ENCODE measurements at places on chromosomes 12 and 14.

DNA sequence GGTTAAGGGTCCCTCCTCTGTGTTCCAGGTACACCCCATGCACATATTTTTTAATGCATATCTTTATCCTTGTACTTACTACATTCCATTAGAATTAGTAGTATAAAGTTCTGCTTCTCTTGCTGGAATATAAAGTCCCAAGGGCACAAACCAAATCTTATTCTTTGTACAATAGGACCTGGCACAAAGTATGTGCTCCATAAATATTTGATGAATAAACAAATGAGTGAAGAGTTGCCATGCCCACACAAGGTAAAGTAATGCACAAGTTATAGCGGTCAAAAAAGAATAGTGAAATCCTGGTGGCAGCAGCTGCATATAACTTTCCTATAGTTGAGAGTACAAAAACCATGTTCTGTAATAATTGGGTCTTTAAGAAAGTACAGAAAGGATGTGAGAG, 82.1 kb upstream of the BMP4 start:
- DNase-seq, result no peak

GRCh38 chr12:77247542-77247941, 182.2 kb upstream of the E2F7 start:
- no peak for DNase-seq

DNA sequence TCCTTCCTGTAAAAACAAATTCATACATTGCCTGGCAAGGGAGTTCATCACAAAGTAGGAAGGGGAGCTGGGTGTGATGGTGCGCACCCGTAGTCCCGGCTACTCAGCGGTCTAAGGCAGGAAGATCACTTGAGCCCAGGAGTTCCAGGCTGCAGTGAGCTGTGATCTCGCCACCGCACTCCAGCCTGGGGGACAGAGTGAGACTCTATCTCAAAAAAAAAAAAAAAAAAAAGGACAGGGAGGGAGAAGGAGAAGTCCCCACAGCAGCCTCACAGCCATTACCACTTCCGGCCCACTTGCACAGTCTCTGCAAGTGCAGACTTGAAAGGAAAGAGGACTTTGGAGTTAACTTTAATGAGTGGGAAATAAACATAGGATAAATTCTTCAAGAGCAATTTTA, 121.0 kb downstream of the FBXL14 start:
- DNase-seq, result no peak

- no peak for DNase-seq
Measured at GRCh38 chr14:105865266-105865903, 339.0 kb downstream of the TMEM121 start.

DNA sequence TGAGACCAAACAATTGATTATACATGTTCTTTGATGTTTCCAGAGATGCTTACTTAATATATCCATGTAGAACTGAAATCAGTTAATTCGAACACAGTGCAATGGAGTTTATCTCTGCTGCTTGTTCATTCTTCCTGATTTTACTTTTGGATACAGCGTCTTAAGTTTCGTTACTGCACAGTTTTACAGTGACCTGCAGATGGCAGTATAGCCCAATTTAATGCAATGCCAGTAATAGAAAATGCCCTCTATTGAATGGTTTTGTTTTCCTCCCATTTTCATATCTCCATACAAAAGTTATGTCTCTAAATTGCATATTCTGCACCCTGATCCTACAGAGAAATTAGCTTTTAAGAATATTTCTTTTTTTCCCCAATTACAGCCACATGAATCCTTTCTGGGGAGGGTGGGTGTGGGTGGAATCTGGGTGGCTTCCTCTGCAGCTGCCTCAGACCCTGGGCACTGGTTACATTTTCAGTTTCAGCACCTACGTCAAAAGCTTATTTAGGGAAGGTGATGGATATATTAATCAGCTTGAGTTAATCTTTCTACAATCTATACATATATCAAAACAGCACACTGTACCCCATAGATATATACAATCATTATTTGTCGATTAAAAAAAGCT, 101.1 kb upstream of the DCD start:
- DNase-seq, result peak; percentile 38

GRCh38 chr12:19689226-19689625, 249.9 kb downstream of the AEBP2 start:
- no peak for DNase-seq

GRCh38 chr12:20599757-20600156, 95.4 kb upstream of the SLCO1C1 start:
- no peak for DNase-seq

DNA sequence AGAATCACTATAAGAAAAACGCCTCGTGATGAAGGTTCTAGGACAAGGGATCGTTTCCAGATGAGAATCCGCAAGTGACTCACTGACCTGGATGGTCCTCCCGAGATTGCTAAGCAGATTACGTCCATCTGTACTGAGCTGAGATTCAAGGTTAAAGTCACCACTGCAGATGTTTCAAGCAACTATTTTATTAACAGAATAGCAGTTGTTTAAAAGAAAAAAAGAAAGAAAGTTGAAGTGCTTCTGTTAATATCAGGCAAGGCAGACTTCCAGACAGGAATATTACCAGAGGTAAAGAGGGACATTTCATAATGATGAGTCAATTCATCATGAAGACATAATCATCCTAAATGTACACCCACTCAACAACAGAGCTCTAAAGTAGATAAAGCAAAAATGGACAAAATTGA, 17.9 kb downstream of the PXN start:
- no peak for DNase-seq

- DNase-seq, result no peak
Measured at GRCh38 chr12:111766608-111767361, at the start of gene ALDH2. TSS of gene ALDH2 (plus strand) at chr12:111766933. CDS start at chr12:111766983, 50 bp downstream.

GRCh38 chr12:104935886-104936285, 22.2 kb downstream of the SLC41A2 start:
- DNase-seq, result no peak

- no peak for DNase-seq
Measured at GRCh38 chr14:103594265-103594664, 31.5 kb downstream of the COA8 start.

DNA sequence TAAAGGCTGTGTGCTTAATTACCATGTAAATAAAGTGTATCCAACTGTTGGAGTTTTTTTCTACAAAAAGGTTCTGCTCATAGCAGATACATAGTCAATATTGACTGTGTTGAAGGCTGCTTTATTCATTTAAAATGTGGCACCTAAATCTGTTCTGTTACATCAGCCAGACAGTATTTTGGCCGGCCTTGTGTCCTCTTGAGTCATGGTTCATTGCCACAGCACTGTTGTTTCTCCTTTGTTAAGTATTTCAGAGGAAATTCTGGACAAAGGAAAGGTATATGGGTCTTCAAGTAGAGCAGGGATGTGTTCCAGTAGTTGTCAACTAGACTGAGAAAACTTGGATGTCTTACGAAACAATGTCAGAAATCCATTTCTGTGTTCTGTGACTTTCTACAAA, 95.5 kb downstream of the SLC38A6 start:
- no peak for DNase-seq

GRCh38 chr12:122862110-122862634, 26.9 kb downstream of the HIP1R start:
- no peak for DNase-seq

DNA sequence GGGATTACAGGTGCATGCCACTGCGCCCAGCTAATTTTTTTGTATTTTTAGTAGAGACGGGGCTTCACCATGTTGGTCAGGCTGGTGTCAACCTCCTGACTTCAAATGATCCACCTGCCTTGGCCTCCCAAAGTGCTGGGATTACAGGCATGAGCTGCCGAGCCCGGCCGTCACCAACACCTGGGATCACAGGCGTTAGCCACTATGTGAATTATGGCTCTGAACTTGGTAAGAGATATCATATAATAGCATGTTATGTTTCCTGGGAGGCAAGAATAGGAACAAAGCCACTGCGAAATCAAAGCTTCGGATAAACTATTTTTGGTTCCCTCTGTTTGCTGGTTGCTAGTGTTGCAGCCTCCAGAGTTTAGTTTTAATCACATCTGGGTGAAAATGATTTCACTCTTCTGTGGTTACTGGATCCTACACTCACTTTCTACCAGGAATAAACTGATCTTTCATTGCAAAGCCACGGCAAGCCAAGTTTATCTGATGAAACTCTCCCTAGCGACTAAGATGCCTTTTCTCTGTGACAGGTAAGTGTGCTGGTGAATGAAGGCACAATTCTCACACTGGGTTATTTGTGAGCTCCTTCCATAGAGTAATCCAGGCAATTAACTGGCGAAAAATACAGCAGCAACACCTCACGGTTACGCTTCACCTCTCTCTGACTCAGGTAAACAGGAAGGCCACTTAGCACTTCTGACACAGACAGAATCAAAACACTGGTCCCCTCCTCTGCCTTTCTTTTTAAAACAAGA, 16.7 kb downstream of the SNRNP35 start:
- DNase-seq, result no peak

GRCh38 chr14:90088176-90088575, 26.4 kb downstream of the KCNK13 start:
- no peak for DNase-seq

GRCh38 chr14:80350707-80351106, 139.4 kb upstream of the DIO2 start:
- DNase-seq, result no peak

GRCh38 chr12:110200124-110200417, 75.9 kb downstream of the IFT81 start:
- no peak for DNase-seq

DNA sequence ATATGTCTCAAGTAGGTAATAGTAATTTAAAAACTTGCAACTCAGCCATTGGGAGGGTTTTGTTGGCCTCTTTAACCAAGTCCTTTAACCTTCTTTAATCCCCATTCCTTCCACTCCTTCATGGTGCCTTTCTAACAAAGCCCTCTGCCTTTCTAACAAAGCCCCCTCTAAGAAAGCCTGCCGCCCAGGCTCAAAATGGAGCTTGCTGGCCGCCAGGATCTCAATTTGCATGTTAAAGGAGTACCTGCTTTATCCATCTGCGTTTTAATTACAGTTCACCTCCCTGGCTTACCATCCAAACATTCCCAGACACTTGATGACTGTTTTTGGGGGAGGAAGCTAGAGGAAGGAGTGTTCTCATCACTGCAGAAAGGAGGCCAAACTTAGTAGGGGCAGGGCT, 183.4 kb downstream of the PTPN11 start:
- no peak for DNase-seq

DNA sequence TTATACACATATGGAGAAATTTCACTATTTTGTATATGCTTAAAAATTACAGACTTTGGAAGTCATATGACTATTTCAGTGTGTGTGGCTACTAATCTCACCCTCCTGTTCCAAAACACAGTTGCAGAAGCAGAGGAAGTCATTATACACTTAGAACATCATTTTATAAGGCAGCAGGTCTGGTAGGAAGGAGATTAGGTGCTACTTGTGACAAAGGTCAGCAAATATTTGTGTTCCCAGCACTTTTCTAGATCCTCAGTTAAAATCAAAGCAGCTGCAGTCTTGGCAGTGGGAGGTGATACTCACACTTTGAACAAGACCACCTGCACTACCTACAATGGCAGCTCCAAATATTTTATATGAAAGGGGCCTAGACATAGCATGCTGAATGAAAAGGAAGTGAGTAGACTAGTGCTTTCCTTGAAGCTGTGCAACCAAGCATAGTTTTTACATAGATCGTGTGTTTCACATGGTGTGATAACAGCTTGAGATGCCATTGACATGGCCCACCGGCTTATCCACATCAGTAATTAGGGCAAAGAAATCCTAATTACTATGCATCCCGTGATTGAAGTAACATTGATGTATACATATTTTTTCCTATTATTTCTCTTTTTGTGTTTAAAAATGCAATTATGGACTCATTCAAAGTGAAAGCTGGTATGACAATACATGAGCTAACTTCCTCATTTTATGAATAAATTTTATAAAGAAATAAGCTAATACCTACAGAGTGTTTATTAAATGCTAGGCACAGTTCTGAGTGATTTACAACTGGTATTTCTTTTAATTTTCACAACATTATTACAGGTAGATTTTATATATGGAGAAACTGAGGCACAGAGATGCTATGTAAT, 5.3 kb downstream of the GYS2 start:
- no peak for DNase-seq

DNA sequence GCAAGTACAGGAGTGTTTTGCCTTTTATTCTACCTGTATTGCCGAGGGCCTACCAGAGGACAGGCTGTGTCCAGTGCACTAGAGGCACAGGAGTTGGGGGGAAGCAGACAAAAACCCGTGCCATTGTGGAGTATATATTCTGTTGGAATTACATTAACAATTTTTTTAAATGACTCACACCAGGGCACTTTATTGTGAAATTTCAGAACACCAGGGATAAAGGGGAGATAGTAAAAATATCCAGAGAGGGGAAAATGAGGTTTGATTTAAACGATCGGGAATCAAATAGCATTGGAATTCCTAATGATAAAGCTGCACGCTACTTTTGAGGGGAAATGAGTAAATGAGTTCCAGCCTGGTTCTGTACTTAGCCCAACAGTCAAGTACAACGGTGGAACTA, 123.2 kb downstream of the PELI2 start:
- DNase-seq, result no peak

DNA sequence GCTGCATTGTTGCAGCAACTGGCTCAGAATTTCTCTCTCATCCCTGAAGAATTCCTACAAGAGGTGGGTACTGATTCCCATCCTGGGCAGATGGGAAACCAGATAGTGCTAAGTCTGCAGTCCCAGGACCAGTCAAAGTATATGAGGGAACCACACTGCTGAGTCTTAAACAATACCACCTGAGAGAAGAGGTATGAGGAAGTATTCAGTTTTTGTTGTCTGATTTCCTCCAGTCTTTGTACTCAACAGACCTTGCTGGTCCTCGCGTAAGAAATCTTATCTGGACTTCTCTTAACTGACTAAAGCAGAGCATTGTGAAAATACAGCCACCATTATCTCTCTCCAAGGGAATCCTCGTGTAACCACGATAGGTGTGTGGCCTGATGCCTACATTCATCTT, 3.6 kb upstream of the EDDM3A start:
- DNase-seq, result no peak

- no peak for DNase-seq
Measured at GRCh38 chr12:28268608-28269229, 78.5 kb downstream of the CCDC91 start.

Data from activated T-cell treated with anti-CD3 and anti-CD28 coated beads for 24 hours (primary cell).